ENCODE measurements at places on chromosomes 5 and 9.

GRCh38 chr5:128193665-128194390, 110.3 kb downstream of the SLC12A2 start:
- no peak for DNase-seq

DNA sequence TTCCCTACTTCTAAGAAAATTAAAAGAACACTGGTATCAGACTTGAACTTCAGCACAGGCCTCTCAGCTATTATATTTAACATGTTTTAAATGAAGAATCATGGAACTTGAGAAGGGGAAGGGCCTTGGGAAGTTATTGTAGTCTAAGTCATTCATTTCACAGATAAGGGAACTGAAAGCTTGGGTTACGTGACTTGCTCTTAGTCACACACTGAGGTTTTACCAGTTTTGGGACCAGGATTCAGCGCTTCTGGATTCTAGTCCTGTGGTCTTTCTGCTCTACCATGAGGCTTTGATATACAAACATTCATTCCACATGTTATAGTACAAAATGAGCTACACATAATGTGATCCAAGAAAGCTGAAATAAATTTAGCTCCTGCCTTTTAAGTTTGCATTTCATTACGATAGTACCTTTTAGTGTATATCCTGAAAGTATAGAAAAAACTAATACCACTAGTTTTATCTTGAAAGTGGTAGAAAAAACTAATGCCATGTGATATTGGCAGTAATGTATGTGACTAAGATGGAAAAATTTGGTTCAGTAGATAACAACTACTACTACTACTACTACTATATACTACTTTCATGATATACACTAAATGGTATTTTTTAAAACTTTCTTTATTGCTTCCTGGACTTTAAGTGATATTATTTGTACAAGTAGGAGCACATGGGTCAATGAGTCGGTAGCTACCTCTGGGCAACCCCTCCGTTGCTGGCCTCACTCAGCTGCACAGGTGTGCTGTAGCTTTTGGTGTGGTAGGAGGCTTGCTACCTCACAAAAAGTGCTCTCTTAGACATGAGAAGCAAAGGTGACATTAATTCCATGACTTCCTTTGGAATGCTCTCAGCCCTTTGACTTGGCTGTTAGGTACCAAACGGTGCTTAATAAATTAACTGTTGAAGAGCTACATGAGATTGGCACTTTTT, 40.7 kb downstream of the F2RL2 start:
- no peak for DNase-seq

- no peak for DNase-seq
These were observed 424.2 kb downstream of the TUSC1 start for GRCh38 chr9:25254051-25254450.

DNA sequence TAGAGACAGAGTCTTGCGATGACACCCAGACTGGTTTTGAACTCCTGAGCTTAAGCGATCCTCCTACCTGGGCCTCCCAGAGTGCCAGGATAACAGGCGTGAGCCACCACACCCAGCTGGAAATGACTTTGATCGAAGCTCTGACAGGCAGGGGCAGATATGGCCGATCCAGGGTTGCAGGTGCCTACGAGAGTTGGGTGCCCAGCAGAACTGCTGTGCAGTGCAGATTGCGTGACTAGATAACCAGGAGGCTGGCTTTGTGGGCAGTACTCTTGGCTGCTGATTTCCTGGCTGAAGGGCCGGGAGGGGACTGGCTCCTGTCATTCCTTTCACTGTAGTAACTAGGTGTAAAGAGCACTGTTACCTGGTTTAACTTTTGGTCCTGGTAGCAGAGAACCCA, 11.8 kb downstream of the TBC1D13 start:
- DNase-seq = no peak

- no peak for DNase-seq
These were observed 142.0 kb downstream of the FAM114A2 start for GRCh38 chr5:153896701-153897100.

DNA sequence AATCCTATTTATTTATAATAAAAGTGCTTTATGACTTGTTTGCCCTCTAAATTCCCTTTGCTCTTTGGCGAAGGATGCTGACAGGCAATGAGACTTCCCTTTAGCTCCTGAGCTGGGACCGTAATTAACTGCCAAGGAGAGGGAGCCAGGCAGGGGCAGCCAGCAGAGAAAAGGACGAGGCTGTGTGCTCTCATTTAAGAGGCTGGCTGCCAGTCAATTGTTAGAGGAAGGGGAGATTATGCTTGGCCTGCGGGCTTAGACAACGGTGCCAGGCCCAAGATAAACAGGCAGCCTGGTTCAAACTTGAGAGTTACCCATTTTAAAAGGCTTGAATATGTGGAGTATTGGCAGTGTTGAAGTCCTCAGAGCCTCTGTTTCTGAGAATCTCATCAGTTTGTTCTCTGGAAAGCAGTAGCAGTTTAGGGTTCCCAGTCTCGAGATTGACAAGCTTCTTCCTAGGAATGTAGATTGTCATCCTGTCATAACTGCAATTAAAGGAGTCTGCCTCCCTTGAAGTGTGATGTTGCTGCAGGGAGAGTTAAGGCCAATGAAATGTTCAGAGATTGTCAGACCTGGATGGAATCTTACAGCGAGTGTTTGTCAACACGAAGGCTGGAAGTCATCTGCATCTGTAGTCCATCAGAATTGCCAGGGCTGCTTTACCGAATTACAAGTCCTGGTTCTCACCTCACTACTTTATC, 113.2 kb downstream of the JAKMIP2 start:
- DNase-seq = no peak

GRCh38 chr9:38066914-38067858, 1.8 kb downstream of the SHB start:
- DNase-seq = peak; percentile 81

DNA sequence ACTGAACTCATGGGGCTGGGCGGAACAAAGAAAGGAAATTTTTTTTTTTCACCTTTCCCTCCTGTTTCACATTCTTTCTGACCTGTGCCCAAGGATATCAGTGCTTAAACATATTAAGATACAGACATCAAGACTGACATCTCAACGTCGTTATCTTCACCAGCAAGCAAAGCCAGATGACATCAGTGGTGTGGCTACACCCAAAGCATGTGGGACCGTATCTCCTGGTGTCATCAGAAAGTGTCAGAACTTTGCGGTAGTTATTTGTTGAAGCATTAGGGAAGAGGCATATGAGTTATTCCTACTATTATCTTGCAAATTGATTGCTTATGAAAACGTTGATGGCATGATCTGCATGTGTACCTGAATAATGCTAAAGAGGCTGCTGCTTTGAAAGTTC, 487.4 kb downstream of the TLE4 start:
- no peak for DNase-seq

- DNase-seq = no peak
These were observed 578.7 kb upstream of the ZNF462 start for GRCh38 chr9:106284296-106284695.

DNA sequence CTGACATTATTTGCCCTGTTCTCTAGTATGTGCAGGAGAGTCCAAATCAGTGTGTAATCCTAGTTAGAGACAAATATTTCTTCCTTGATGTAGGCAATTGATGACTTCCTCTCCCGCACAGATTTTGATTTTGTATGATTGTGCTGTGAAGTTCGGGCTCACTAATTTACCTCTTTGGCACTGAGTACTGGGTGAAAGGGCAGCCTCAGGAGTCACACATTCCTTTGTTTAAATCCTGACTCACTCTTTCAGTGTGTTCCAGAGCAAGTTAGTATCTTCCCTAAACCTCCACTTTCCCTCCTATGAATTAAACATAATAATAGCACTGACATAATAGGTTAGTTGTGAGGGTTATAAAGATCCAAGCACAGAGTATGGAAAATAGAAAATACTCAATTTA, 269.7 kb downstream of the ISL1 start:
- no peak for DNase-seq

- no peak for DNase-seq
These were observed 66.7 kb upstream of the PRDM9 start for GRCh38 chr5:23440703-23441102.

DNA sequence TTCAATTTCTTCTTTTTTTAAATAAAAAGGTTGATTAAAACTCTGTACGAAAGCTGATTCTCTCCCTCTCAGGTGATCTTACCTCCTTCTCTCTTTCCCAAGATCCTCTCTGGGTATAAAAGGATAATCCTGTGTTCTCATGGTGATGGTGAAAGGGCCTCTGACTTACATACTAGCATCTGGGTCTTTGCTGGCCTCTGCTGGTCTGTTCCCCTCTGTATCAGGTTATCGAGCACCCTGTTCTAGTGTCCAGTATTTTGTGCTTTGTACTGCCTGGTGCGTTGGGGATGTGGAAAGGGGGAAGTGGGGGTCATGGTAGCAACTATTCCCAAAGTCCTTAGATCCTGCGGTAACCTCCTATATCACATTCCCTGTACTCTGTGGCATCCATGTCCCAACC, 328.9 kb downstream of the NR2F1-AS1 start:
- no peak for DNase-seq

- no peak for DNase-seq
These were observed 96.4 kb upstream of the SPRY4 start for GRCh38 chr5:142421228-142421617.

- DNase-seq = no peak
These were observed 207.5 kb downstream of the CHSY3 start for GRCh38 chr5:130111746-130112145.

GRCh38 chr5:14134083-14134482, 9.1 kb upstream of the TRIO start:
- DNase-seq = no peak

- no peak for DNase-seq
These were observed 10.9 kb upstream of the RXFP3 start for GRCh38 chr5:33925278-33925677.

- DNase-seq = no peak
These were observed 36.3 kb upstream of the HAND1 start for GRCh38 chr5:154514331-154514730.

- no peak for DNase-seq
These were observed 39.6 kb downstream of the SGCD start for GRCh38 chr5:156366521-156366920.

- peak; percentile 74 for DNase-seq
These were observed at the start of gene C5orf63 for GRCh38 chr5:127072861-127073846. Gene C5orf63 (minus strand): TSS chr5:127073502. CDS start chr5:127058995, 14,507 bp downstream.

DNA sequence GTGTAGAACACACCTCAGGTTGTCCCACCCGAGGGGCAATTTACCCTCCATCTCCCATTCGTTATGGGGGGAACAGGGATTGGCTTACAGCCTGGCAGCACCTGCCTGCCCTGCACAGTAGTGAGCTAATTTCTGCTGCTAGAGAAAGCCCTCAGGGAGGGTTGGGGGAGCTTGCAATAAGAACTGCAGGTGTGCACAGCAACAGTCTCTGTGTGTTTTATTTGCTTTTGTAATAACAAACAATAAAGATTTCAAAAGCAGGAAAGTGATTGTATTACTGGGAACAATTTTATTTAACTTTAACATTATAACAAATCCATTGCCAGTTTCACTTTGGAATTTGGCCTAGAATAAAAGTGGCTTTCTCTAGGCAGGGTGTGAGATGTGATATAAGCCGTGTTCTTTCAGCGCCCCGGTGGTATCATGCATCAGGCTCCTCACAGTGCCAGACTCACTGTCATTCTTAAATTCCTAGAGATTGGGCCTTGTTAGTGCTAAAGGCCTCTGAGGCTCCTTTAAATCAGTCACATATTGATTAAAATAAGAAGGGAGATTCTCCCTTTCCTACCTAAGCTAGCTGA, 81.1 kb downstream of the RMI1 start:
- DNase-seq = no peak

DNA sequence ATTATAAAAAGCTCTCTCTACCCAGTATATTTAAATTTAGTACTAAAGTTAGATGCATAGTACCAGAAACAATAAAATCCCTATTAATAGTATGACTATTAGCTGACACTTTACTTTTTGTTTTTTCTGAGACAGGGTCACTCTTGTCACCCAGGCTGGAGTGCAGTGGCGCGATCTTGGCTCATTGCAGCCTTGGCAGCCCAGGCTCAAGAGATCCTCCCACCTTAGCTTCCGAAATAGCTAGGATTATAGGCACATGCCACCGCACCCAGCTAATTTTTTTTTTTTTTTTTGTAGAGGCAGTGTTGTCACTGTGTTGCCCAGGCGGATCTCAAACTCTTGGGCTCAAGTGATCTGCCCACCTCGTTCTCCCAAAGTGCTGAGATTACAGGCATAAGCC, 8.0 kb downstream of the CCNG1 start:
- no peak for DNase-seq

- no peak for DNase-seq
These were observed 150.2 kb downstream of the RXRA start for GRCh38 chr9:134476272-134476941.

DNA sequence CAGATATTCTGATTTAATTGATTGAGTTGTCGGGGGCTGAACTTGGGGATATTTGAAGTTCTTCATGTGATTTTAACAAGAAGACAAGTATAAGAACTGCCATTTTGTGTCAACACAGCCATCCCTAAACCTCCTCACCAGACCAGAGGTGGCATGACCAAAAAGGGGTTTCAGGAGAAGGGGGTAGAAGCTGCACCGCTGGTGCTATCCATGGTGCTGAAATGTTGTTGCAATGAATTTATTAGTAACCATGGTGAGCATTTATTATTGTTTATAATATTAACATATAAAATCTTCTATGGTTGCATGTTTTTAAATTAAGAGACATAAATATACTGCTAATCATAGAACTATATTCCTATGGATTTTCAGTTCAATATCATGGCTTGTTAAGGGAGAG, 72.3 kb downstream of the GNA14 start:
- DNase-seq = no peak

GRCh38 chr5:115816226-115817081, at the start of gene CDO1:
Gene CDO1 (minus strand): TSS chr5:115816659. CDS start chr5:115816397, 262 bp downstream.
- peak; percentile 90 for DNase-seq

DNA sequence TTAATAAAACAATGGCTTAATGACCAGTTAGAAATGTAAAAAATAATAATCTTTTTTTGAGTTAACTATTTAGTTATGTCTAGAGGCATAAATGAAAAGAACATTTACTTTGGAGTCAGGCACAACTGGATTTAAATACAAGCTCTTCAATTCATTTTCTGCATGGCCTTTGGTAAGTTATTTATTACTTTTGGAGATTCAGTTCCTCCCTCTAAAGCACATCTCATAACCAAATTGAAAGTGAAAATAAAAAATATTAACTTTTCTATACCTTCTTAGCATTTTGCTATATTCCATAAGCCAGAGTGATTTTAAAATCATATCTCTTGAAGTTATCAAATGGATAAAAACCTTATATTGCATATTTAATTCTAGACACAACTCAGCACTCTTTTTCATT, 434.9 kb upstream of the SMARCA2 start:
- DNase-seq = no peak

DNA sequence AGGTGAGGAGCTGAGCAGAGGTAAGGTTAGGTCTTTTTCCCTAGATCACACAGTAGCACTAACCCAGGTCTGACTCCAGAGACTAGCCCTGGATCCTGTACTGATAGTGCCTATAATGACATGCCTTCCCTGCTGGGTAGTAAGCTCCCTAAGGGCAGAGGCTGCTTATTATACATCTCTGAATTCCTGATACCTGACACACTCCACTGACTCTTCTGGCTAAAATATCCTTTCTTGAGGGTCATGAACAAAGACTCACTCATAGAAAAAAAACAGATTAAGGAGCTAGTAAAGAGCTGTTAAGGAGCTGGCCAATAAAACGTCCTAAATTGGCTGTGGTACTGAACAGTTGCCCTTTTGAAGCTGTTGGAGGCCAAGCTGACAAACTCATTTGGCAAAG, 149.0 kb upstream of the ITGA1 start:
- no peak for DNase-seq

Measured in left lobe of liver (tissue), 2 donors.